SW480 (cell line): ENCODE measurements at places on chromosomes 5 and 9.

DNA sequence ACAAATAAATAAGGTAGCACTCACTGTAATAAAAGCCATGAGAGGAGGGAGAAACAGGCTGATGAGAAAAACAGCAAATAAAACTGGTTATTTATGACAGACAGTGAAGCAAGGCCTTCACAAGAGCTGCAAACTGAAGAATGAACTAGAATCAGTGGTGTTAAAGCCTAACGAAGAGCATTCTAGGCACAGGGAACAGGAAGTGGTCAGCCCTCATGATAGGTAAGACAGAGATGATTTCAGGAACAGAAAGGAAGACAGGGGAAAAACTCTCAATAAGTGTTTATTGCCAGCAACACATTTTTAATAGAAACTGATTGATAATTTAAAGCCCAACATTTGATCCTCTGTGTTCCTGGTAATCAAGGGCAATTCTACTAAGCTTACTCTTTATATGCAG is 124.5 kb downstream of the EDIL3 start:
- DNase-seq = no peak

DNA sequence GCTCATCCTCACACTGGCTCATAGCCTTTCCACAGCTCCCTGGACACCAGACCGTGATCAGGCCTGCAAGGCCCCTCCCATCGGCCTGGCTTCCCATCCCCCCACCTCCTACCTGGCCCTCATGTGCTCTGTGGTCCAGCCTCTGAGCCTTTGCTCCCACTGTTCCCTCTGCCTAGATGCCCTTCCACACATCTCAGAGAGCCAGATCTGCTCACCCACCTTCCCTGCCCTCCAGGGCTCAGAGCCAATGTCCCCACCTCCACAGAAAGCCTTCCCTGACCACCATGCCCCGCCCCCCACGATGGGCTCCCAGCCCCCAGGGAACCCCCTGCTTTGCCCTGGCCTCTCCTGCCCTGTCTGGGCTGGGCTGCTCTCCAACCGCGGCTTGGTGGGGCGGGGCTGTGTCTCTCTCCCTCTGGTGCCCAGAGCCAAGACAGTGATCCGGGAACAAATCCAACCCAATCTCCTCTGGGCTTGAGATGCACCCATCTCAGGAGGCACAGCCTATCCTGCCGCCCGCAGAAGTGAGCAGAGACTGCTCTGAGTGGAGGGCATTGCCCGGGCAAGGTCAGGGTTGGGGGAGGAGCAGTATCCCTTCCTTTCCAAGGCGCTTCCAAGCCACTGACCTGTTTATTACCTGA is 1.6 kb downstream of the NINJ1 start:
- no peak for DNase-seq

- peak; percentile 23 for DNase-seq
These were observed 365.8 kb upstream of the ZNF608 start for GRCh38 chr5:125112196-125112595.

- no peak for DNase-seq
These were observed 620.4 kb downstream of the SLCO4C1 start for GRCh38 chr5:101675510-101676219.

DNA sequence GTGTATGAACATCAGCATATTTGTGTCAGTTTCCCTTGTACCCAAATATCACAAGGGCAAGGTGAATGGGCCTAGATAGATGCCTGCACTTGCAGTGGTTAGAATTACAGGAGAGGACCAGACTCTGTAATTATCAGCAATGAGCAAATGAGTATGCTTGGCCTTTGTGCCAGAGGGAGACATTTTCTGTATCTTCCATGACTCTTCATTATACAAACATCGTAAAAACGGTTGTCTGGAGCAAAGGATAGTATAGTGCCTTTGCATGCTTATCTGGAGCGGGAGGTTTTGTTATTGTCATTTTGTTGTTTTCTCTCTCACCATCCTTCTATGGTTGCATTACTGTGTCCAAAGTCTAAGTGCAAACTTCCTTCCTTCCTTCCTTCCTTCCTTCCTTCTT is 1568.5 kb upstream of the NUDT12 start:
- DNase-seq = no peak

DNA sequence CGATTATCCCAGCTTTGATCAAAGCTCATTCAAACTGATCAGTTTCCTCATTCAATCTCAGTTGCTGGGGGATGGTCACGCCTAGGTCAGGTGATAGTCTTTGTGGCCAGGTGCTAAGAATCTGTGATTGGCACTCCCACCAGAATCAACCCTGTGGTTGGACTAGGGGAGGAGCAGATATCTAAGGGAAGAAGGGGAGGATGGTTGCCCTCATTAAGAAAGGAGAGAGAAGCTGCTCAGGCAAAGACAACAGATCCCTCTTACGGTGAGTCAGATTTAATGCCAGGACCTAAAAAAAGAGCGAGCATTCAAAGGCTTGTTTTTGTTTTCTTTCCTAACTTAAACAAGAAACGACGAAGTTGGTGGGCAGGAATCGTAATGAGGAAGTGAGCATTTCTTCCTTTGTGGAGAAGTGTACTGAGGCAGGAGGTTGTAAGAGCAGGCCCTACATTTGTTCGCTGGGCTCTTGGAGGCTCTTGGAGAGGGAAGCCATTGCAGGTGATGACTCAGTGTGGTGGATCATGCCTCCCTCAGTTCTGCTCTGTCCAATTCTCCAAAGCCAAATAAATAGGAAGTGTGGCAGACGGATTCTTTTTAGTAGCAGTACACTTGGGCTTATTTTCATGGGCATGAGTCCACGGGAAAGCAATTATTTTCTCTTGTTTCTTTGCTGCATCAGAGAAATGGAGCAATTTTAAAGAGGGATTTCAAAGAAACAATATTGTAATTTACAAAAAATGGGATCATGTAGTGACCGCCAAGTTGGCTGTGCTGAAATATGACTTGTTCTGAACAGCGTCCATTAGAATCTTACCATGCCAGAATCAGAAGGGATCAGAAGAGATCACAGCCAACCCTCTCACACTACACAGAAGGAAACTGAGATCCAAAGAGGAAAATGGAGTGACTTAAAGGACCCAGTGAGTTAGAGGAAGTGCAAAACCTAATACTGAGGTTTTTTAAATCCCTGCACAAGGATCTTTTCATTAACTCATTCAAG is 18.7 kb upstream of the TGFBR1 start:
- DNase-seq = no peak

DNA sequence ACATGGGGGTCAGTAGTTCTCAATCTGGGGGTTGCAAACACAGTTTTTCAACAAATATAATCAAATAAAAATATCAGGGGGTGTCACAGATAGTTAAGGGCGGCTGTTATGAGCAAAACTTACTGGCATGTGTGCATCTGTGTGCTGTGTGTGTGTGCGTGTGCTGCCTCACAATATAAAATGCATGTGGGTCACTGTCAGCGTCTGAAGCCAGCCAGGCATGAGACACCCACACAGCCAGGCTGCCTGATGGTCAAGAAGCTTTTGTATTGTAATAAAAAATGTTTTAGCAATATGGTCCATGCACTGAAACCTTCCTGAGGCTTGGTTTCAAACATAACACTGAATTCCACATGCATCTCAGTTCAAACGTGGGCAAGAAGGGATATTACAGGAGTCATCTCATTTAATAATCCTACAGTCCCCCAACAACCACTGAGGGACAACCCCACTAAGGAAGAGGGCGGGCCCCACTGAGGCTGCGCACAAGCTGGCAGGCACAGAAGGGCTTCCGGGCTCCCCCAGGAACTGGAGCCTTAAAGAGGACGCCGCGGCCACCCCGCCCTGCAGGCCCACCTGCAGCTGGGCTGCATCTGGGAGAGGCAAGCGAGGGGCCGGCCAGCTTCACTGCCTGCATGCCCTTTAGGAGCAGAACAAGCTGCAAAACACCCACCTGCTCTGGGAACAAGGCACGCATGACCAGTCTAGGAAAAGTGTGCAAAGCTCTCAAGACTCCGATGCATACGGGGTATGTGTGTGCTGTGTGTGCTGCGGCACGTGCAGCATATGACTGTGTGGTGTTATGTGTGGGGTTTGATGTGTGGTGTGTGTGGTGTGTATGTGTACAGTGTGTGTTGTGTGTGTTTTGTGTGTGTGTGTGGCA is 14.1 kb downstream of the SEMA4D start:
- DNase-seq = no peak

- no peak for DNase-seq
These were observed 2.0 kb downstream of the ADCY2 start for GRCh38 chr5:7397937-7398336.

GRCh38 chr5:1855075-1855474 is 27.6 kb downstream of the IRX4 start:
- DNase-seq = no peak

- no peak for DNase-seq
These were observed 148.3 kb downstream of the CACNA1B start for GRCh38 chr9:138025908-138026307.

- no peak for DNase-seq
These were observed 44.0 kb upstream of the XPA start for GRCh38 chr9:97740848-97741821.

GRCh38 chr5:91280362-91281269 is 102.5 kb downstream of the ARRDC3 start:
- DNase-seq = peak; percentile 97

- DNase-seq = no peak
These were observed 715 bp downstream of the FGF10 start for GRCh38 chr5:44388321-44389089.

- peak; percentile 33 for DNase-seq
These were observed 621 bp downstream of the AK6 start for GRCh38 chr5:69368458-69369339.

GRCh38 chr9:78462611-78463010 is 165.7 kb downstream of the PSAT1 start:
- no peak for DNase-seq

GRCh38 chr5:84568171-84568570 is 183.5 kb upstream of the EDIL3 start:
- DNase-seq = no peak

- no peak for DNase-seq
These were observed 11.2 kb downstream of the ADAMTS2 start for GRCh38 chr5:179333796-179334761.

GRCh38 chr9:88777498-88778312 is 213.6 kb upstream of the S1PR3 start:
- no peak for DNase-seq
